ENCODE measurements at places on chromosomes 3 and 15.

GRCh38 chr3:25895443-25895842, 105.6 kb downstream of the OXSM start:
- DNase-seq: peak; percentile 39

GRCh38 chr3:148903941-148904340, 38.8 kb downstream of the CPA3 start:
- no peak for DNase-seq

- DNase-seq: no peak
These were observed 54.1 kb upstream of the ACTC1 start for GRCh38 chr15:34849364-34849959.

GRCh38 chr3:160473978-160474377, 24.4 kb upstream of the TRIM59 start:
- DNase-seq: peak; percentile 82

DNA sequence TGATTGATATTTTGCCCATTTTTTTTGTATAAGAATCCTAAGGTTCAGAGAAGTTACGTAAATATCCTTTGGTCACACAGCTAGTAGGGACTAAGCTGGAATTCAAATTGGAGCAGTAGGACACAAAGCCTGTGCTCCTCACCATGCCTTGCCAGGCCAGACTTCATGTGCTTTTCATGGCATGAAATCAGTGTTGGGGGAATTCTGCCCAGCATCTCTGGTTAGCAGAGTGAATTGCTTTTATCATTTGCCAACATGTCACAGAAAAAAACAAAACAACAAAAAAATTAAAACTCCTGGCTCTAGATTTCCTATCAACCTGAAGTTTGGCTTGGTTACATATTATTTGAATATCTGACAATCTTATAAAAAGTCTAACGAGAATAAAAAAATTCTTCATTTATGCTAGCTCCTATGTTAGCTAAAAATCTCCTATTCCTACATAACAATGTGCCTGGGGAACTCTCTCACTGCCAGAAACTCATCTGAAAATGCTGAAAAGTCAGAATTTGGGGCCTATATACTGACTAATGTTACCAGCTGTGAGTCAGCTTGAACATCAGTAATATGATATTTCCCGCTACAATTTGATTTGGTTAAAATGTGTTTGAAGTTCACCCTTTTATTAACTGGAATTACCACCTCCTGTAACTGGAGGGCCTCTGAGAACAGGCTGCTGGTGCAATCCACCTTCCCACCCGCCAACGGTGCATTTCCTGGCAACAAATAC, 141.7 kb downstream of the TIGIT start:
- DNase-seq: no peak

GRCh38 chr15:96428742-96429141, 98.2 kb downstream of the NR2F2 start:
- peak; percentile 91 for DNase-seq

DNA sequence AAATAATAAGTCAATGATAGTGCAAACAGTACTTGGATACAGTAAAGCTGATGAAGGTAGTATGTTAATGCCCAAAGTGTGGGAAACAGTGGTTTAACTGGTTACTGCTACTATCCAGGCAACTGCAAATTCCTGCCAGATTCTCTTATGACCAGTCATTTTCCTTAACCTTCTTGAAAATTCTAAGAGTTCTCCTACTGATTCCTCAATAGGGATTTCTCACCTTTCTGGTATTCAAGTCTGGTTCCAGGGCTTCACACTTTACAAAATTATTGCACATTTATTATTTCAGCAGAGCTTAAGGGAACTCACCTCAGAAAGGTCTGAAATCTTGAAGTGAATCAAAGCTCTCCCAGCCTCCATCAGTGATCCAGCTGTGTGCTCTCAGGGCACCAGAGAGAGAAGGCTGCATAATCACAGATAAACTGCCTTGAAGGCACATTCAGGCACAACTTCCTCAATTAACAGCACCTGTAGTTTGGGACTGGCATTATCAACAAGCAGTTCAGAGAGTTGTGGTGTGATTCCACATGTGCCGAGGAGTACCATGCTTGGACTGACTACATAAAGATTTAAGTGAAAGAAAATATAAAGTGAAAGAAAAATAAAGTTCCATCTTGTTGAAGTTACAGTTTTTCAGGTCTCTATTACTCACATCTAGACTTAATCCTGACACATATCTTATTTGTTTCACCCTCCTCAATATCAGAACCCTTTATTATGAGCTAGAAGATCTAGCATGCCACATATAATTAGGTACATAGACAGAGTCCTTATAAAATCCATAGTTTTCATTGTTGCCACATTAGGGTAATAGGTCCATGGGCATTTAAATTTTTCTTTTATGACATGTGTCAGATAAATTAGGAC, 59.5 kb upstream of the TIPARP start:
- peak; percentile 30 for DNase-seq

DNA sequence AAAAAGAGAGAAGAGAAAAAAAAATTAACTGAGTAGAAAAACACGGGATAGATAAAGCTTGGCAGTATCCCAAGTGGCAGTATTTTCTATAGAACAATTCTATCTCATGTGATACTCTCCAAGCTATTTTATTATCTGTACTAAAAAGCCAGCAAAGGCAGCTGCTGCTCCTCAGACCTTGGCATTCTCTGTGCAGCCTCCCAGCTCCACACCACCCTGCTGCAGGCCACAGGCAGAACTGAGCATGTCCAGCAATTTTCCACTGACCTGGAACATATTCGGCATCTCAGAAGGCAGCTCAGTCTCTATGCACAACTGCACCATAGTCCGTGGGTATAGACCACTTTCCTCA, 1161.4 kb downstream of the IGSF11 start:
- DNase-seq: peak; percentile 20

GRCh38 chr3:103055021-103055520, 620.3 kb downstream of the ZPLD1 start:
- DNase-seq: no peak

- DNase-seq: no peak
These were observed 61.2 kb upstream of the XRN1 start for GRCh38 chr3:142509079-142509478.

GRCh38 chr3:89372456-89372855, 265.0 kb downstream of the EPHA3 start:
- DNase-seq: peak; percentile 20

DNA sequence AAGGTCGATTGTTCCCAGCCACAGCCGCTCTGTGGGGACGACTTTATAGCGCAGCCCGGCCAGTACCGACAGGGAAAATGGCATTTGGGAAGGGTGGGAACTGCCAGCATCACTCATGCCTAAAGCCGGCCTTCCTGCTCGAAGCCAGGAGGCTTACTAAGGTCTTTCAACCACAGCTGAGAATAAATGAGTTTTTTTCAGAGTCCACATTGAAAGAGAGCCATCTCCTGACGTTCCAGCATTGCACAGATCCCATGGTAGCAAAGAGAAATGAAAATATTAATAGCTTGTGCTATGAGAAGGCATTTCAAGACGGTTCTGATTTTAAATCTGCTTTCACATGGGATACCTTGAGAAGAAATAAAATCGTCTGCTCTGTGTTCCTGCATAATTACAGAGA, 230.2 kb upstream of the IGF1R start:
- DNase-seq: no peak

DNA sequence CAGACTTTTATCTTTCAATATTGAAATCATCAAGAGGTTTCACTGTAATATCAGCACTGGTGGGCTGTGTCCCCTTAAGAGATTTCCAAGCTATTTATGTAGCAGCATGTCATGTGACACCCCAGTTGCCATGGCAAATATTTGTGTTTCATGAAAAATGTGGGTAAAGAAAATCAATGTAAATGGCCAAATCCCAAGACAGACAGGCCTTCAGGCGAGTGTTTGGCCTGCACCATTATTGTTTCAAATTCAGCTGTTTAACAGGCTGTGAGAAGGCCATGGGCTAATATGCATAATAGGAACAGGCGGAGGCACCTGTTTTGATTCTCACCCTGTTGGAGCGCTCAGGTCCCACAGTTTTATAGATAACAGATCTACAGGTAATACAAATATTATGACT, 104.2 kb downstream of the IQCH start:
- no peak for DNase-seq

DNA sequence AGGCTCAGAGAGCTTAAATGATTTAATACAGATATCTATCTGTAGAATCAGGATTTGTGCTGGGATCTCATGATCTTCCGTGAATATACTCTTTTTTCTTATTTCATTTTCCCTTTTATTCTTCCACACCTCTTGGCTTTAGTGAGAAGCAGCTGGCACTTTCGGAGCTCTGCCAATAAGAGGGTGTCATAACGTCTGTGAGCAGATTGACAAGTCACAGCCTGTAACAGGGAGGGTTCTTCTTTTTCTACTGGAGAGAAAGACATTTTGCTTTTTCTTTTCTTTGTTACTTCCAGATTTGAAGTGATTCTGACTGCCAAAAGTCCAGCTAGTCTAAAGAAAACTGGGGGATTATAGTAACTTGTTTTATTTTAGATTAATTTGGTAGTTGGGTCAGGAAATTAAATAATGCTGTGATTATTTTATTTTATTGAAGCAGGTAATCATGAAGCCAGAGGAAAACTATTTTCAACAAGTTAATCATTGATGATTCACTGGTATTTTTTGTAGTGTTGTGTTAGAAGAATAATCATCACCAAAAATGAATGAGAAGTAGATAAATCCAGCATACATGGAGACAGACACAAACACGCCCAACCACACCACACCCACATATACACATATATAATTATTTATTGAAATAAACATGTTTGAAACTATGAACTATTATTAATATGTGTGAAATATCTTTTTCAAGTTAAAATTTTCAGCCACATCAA, 69.8 kb downstream of the TNFAIP8L3 start:
- DNase-seq: peak; percentile 26

GRCh38 chr15:64792282-64792681, 16.9 kb upstream of the RBPMS2 start:
- no peak for DNase-seq

- DNase-seq: no peak
These were observed 334.8 kb downstream of the LPP start for GRCh38 chr3:188488801-188489200.

- peak; percentile 65 for DNase-seq
These were observed 259.4 kb upstream of the PROK2 start for GRCh38 chr3:72044231-72044855.

DNA sequence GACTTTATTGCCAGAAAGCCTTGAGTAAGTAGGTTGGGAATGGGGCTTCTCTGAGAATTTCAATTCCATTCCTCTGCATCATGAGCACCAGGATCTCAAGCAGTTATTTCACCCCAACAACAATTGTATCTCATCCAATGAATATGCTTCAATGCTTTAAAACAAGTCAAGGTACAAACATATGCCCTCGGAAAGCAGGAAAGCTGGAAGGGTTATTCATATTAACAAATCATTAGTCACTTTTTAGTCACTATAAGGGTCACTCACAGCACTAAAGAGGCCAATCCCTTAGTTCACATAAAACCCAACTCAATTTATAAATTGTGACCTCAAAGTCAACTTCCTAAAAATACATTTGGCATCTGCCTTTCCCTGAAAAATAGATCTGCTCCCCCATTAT, 16.2 kb downstream of the MB21D2 start:
- DNase-seq: peak; percentile 87

- DNase-seq: peak; percentile 78
These were observed 161.6 kb downstream of the GAP43 start for GRCh38 chr3:115784739-115785536.

DNA sequence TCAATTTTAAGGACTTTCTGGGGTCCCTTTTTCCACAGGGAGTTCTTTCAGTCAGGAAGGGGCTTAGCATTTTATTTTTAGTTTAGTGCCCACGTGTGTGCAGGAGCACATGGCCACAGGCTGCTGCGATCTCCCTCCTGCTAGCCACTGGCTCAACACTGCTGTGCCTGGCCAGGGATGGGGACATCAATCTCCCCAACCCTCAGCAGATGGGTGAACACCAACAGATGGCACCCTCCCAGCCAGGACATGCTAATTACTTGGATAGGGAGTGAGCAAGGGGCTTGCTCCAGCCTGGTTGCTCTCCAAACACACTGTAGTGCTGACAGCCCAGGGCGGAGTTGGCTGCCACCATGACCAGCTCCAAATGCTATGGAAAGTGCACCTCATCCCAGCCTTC, 7.4 kb upstream of the RIOX2 start:
- DNase-seq: no peak

- DNase-seq: no peak
These were observed 181.3 kb upstream of the EIF1B start for GRCh38 chr3:40128166-40128565.

DNA sequence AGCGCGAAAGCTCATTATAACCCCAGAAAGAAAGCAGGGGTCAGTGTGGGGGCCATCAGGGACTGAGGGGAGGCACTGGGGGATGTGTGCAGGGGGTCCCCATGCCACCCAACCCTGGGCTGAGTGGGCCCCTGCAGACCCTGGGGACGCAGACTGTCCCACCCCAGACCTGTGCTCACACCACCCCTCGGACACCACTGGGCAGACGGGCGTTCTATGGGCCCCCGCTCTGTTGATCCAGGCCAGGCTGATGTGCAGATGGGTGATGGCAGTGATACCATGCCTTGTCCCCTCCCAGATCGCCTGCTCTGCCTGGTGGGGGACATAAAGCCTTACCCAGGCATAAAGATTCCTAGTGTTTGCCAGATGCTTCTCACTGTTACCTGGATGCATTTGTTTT, 259.7 kb upstream of the TLE3 start:
- no peak for DNase-seq

DNA sequence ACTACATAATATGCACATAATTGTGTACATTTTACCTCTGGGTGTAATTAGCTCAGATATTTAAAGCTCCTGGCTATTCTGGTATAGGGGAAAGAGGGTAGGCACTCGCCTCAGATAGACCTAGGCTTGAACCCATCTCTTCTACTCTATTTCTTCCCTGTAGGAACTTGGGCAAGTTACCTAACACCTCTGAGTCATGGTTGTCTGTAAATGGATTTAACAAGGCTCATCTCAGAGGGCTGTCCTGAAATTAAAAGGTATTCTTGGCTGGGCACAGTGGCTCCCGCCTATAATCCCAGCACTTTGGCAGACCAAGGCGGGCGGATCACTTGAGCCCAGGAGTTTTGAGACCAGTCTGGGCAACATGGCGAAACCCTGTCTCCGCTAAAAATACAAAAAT, 30.7 kb downstream of the NANOGP8 start:
- DNase-seq: no peak

DNA sequence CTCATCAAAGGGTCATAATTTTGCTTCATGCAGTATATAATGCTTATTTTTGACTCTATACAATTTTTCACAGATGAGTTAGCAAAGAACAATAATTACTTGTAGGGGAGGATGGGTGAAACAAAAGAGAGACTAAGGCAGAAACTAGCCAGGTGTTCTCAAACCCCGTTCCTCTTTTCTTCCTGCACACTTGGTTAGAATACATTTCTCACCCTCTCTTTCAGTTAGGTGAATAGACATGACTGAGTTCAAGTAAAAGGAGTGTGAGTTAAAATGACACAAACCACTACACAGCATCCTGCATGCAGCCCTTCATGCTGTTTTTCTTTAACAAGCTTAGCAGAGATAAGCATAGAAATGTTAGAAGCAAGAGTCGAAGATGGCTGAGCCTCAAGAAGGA, 922.2 kb downstream of the TBL1XR1 start:
- no peak for DNase-seq

DNA sequence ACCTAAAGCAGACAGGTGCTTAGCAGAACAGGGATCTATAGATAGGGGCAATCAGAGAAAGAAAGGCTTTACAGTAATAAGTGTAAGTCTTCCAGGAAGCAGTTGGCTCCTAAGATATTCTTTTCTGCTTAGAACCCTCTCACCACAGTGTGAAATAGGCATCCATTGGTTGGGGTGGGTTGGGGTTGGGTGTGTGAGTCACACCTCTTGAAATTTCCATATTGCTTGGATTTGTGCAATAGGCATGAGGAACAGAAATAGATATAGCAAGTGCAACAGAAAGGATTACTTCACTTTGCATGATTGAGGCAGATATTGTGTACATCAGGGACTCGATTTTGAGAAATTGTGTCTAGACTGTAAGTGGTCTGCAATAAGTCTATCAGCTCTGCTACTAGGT, 200.1 kb upstream of the GAP43 start:
- DNase-seq: no peak
